Psoas muscle (tissue), 8 donors: ENCODE measurements at places on chromosomes 13 and 19.
A peak's percentile ranks its signal among the peaks of the same experiment; 100 is the strongest.

- no peak for DNase-seq
These were observed 299.3 kb upstream of the ARGLU1 start for GRCh38 chr13:106867249-106867648.

GRCh38 chr19:54203151-54203611, 2.5 kb downstream of the RPS9 start:
- DNase-seq, result no peak

- DNase-seq, result peak; percentile 69
These were observed 71.5 kb upstream of the ARHGEF7 start for GRCh38 chr13:111043575-111043982.

DNA sequence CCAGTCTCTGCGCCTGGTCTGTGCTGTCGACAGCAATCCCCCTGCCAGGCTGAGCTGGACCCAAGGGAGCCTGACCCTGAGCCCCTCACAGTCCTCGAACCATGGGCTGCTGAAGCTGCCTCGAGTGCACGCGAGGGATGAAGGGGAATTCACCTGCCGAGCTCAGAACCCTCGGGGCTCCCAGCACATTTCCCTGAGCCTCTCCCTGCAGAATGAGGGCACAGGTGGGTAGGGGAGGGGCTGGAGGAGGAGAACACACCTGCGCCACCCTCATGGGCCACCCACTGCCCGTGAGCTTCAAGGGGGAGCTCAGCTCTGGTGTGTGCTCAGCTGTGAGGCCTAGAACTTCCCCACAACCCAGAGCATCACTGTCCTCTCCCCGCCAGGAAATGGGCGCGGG, 38.6 kb upstream of the CD33 start:
- DNase-seq, result no peak

DNA sequence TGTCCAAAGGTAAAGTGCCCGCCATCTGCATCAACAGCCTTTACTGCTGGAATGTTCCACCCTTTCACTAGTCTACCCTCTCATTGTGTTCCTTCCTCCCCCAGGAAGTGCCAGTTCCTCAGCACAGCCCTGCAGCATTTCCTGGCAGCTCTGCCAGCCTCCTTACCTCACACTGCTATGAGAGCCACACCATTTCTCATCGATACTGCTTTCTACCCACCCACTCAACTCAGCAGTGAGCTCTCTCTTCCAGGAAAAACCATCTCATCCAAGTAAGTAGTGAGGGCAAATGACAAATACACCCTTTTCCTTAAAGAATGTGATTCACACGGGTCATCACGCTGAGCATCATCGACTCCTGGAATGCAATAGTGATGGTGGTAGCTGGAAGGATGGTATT, 19.8 kb downstream of the UQCRFS1 start:
- no peak for DNase-seq

GRCh38 chr19:34254698-34255432, 511 bp downstream of the GARRE1 start:
- DNase-seq, result peak; percentile 50

DNA sequence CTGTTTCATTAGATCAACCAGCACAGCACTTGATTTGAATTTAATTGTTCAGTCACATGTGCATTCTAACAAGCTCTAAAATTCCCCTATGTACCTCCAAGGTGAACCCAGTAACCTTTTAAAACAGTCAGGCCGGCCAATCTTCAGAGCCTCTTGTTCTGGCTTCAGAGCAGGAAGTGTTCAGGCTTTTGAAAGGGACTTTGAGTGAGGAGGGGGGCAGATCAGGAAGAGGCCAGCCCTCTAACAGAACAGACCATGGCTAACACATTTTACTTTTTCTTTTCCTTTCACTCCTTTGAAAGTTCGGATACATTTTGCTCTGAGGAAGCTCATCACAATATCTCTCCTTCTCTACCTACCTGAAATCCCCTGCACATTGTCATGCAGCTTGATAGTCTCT, 390.3 kb downstream of the TBC1D4 start:
- DNase-seq, result no peak

DNA sequence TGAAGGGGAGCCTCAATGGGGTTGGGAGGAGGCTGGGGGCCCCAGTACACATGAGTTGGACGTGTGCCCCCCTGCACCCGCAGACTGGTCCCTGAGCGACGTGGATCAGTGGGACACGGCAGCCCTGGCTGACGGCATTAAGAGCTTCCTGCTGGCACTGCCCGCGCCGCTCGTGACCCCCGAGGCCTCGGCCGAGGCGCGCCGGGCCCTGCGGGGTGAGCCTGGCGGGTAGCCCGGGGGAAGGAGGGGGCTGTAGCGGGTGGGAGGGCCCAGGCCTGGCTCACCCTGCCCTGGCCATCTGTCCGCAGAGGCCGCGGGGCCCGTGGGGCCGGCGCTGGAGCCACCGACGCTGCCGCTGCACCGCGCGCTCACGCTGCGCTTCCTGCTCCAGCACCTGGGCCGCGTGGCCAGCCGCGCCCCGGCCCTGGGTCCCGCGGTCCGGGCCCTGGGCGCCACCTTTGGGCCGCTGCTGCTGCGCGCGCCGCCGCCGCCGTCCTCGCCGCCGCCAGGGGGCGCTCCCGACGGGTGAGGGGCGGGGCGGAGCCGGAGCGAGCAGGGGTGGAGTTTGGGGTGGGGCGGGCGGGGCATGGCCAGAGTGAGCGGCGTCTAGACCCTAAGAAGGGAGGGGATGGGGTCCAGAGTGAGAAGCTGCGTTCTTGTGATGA, 8.1 kb downstream of the PIK3R2 start:
- DNase-seq, result peak; percentile 88

DNA sequence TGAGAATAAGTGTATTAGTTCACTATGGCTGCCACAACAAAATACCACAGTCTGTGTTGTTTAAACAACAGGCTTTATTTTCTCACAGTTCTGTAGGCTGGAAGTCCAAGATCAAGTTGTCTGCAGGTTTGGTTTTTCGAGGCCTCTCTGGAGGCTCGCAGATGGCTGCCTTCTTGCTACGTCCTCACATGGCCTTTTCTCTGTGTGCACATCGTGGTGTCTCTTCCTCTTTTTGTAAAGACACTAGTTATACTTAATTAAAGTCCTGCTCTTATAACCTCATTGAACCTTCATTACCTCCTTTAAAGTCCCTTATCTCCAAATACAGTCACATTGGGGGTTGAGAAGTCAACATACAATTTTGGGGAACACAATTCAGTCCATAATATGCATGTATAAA, 10.6 kb downstream of the CSNK1A1L start:
- DNase-seq, result no peak

GRCh38 chr13:41746259-41746658, 214.7 kb downstream of the VWA8 start:
- DNase-seq, result no peak

- DNase-seq, result no peak
These were observed 32.9 kb upstream of the OXGR1 start for GRCh38 chr13:97027162-97027554.

DNA sequence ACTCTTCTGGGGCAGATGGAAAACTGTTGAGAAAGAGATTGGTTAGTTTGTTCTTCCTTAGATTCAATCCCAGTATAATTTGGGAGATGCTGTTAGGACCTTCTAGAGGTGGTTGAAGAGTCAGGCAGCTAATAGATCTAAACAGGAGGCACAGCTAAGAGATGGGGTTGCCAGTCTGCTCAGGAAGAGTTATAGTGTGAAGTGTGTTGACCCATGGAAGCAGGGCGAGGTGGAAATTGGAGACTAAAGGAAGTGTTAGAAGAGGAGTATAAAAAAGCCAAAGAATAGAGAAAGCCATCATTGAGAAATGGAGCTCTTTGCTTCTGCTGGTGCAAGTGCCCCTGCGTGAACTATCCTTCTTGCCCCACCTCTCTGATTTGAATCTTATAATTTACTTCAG, 3.8 kb upstream of the OXGR1 start:
- no peak for DNase-seq

DNA sequence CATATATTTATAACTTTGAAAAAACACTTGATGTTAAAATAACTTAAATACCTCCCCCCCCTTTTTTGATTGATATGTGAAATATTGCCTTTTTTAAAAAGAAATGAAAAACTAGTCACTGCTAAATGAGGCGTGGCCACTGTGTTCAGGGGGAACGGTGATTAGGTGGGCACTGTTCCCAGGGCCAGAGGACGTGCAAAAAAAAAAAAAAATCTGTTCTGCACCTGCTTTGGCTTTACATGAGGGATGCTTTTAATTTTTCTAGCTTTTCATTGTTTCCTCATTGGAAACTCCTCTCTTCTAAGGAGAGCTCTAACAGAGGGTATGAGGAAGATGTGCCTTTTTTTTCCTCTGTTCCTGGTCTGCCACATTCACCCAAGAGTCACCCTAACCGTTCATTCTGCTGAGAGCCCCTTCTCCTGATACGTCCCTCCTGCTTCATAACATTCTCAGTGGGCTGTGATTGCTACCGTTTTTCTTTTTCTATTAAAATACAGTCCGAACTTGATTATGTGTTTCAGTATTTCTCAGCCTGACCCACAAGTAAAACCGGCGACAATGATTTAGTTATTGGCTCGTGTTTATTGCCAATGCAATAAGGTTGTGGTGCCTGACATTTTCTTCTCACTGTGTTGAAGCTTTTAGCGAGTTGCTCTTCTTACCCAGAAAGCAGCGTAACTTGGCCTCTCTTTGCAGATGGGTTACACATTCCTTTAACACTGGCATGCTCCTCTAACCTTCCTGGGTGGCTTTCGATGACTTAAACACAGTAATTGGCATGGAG, 64.8 kb upstream of the ZNF536 start:
- no peak for DNase-seq

DNA sequence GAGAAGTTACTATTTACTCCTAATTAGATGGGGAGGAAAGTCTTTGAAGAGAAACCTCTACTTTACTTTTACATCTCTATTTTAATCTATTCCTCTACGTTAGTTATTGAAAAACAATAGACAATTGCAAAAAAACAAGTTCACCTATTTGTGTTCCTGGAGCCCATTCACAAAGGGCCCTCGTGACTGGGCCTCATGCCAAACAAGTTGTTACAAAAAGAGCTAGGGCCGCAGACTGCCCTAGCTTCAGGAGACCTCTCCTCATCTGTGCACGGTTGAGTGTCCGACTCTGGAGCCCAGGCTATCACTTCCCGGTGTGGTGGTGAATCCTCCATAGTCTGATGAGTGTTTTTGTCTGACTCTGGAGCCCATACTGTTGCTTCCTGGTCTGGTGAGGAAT, 190.9 kb downstream of the ZNF486 start:
- DNase-seq, result no peak

- DNase-seq, result no peak
These were observed 9.1 kb downstream of the MBNL2 start for GRCh38 chr13:97231118-97231828.

- no peak for DNase-seq
These were observed 666.6 kb downstream of the SLITRK1 start for GRCh38 chr13:83215627-83216026.

GRCh38 chr13:26299168-26299750, 45.3 kb downstream of the CDK8 start:
- no peak for DNase-seq

- no peak for DNase-seq
These were observed 155.3 kb upstream of the LSM14A start for GRCh38 chr19:34017024-34017423.

GRCh38 chr19:10184636-10185035, 10.1 kb downstream of the DNMT1 start:
- DNase-seq, result no peak

- DNase-seq, result no peak
These were observed 721.5 kb upstream of the KLHL1 start for GRCh38 chr13:70829748-70830147.

DNA sequence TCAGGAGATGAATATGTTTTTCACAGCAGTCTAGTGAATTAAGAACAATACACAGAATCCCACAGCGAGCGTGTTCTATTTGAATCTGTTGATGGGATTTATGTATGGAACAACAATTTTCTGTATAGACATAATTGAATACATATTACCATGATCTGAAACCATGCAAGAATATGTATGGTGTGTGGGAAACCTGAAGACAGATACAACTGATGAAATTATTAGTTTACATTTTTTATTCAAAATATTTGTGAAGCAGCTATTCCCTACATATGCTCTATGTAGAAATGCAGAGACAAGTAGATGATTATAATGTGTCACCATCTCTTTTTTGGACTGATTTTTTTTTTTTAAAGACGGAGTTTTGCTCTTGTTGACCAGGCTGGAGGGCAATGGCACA, 91.8 kb downstream of the DNAJC15 start:
- DNase-seq, result no peak

- no peak for DNase-seq
These were observed 429.5 kb downstream of the HS6ST3 start for GRCh38 chr13:96519380-96519779.

DNA sequence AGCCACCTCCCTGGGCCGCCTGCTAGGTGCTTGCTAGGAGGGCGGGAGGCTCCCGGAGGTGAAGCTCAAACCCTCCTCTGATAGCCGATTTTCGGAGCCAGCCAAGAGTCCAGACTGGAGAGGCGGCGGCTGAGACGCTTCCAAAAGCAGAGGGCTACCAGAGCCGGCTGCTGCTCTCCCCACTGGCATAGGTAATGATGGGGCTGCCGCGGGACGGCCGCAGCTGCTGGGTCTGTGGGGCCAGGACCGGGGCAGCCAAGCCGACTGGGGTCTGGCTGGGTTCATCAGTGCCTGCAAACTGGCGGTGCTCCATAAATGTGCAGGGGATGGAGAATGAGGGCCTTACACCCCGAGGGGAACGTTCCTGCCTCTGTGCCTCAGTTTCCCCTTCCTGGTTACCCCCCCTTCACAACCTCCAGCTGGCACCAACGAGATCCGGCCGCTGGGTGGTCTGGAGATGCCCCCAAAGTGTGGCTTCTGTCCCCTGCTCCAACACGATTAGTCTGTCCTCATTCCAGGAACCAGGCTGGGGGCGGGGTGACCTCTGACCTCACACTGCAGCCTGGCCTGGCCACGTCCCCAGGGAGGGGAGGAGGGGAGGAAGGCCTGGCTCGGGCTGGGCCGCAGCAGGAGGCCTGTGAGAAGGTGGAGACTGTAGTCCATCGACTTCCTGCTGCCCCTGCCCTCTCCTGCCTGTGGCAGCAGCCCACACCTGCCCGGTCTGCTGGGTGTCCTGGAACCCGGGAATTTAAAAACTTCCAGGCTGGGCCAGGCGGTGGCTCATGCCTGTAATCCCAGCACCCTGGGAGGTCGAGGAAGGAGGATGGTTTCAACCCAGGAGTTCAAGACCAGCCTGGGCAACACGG, 3.8 kb upstream of the WDR18 start:
- DNase-seq, result no peak

DNA sequence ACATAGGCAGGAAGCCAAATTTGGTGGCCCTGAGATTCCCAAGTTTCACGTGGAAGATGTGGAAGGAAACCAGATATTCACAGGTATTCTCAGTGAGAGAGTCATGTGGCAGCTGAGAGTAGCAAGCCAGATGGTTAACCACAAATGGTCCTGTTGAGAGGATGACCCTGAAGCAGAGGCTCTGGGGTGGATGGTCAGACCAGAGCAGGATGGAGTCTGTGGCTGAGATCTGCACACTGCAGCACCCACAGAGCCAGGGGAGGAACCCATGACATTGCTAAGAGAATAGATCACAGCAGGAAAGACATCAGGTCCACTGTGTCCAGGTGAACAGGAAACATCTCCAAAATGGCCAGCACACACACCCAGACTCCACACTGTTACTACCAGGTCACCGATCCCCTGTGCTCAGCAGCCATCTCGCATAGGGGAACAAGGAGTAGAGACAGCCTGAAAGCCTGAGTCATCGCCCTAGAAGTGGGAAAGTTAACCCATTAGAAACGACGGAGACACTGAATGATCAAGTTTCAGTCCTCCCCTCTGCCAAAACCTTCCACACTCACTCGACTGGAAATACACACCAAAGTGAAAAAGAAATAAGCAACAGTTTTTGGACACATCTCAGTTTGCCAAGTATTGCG, 160.0 kb downstream of the RBM26 start:
- DNase-seq, result no peak
